ENCODE measurements at places on chromosomes 7 and 10.

GRCh38 chr7:106281127-106281526 is 3.7 kb downstream of the NAMPT start:
- no peak for DNase-seq
- H3K4me1 ChIP-seq: peaks cover 61% of the 10 kb centered on the region
- no peak overlapping the region for H3K4me3 ChIP-seq
- peak overlapping the region; percentile 98 for H3K27ac ChIP-seq
- no peaks in the 10 kb centered on the region for H3K27me3 ChIP-seq
- no peaks in the 10 kb centered on the region for H3K36me3 ChIP-seq

DNA sequence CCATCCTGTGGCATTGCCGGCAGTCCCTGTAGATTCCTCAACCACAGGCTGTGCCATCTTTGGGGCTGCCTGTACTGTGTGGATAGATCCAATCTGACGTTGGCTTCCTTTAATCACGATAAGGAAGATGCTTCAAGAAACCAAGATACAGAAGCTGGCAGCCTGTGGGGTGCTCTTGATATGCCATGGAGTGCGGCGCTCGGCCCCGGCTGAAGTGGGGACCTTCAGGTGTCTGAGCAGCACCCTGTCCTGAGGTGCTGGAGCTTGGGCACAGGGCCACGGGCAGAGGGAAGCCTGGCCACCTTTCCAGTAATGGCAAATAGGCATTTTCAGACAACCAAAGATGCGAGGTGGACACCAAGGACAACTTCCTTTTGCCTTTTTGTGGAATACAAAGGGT is 139.5 kb downstream of the ACTR3B start:
- DNase-seq: no peak
- no peak overlapping the region for H3K27ac ChIP-seq
- no peaks in the 10 kb centered on the region for H3K4me1 ChIP-seq
- H3K27me3 ChIP-seq: peaks cover 2% of the 10 kb centered on the region

DNA sequence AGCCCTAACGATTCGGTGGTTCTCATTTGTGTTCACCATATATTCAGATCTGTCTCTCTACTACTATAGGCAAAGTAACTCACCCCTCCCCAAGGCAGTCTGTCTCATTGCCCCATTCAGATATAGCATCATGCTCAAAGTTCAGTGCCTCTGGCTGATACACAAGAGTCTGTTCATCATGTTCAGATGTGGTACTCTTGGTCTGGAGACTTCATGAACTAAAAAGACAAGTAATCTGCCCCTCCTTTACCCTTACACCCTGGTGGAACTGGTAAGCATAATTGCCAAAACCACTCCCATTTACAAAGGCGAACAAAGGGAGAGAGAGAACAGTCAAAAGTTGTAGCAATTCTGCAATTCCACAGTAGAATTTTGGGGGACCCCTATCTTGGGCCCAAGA is 29.9 kb downstream of the UMAD1 start:
- H3K27ac ChIP-seq: no peak overlapping the region
- no peak for DNase-seq
- no peaks in the 10 kb centered on the region for H3K36me3 ChIP-seq
- H3K4me1 ChIP-seq: no peaks in the 10 kb centered on the region
- no peak overlapping the region for H3K4me3 ChIP-seq
- H3K27me3 ChIP-seq: no peaks in the 10 kb centered on the region

GRCh38 chr10:15515202-15515601 is 144.1 kb upstream of the FAM171A1 start:
- no peaks in the 10 kb centered on the region for H3K27me3 ChIP-seq
- no peaks in the 10 kb centered on the region for H3K36me3 ChIP-seq
- no peak overlapping the region for H3K4me3 ChIP-seq
- H3K27ac ChIP-seq: no peak overlapping the region
- peak; percentile 58 for DNase-seq
- H3K4me1 ChIP-seq: no peaks in the 10 kb centered on the region

DNA sequence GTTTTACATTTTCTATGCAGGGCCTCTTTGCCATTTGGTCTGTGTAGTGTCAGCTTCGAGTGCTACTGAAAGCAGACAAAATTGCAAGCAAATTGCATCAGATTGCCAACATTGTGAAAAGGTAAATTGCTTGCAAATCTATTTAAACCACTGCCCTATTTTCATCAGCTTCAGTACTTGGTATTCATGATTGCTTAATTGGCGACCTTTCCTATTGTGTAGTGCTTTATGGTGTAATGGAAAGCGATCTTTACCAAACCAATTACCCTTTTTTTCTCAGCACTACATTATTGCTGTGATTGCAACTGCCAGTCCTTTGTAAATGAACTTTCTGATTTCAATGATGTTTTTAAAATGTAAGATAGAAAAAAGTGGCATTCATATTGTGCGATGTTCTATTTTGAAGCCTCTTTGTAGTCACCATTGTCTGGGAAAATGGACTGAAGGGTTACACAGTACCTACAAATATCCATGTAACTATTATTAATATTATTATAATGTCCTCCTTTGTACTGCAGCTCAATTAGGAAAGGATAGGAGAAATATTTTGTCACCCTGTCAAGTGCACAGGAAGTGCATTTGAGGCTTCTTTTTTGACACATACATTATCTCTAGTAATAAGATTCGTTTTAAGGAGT is 177.7 kb upstream of the SP8 start:
- H3K27me3 ChIP-seq: no peaks in the 10 kb centered on the region
- no peak overlapping the region for H3K4me3 ChIP-seq
- no peaks in the 10 kb centered on the region for H3K4me1 ChIP-seq
- H3K27ac ChIP-seq: no peak overlapping the region
- no peaks in the 10 kb centered on the region for H3K36me3 ChIP-seq
- DNase-seq: no peak

GRCh38 chr10:31374146-31374696 is 55.2 kb downstream of the ZEB1 start:
- peaks cover 26% of the 10 kb centered on the region for H3K4me1 ChIP-seq
- H3K36me3 ChIP-seq: no peaks in the 10 kb centered on the region
- H3K27ac ChIP-seq: no peak overlapping the region
- no peaks in the 10 kb centered on the region for H3K27me3 ChIP-seq

- peak overlapping the region; percentile 55 for H3K4me3 ChIP-seq
- no peaks in the 10 kb centered on the region for H3K27me3 ChIP-seq
- no peak overlapping the region for H3K27ac ChIP-seq
- peaks cover 15% of the 10 kb centered on the region for H3K4me1 ChIP-seq
- no peaks in the 10 kb centered on the region for H3K36me3 ChIP-seq
- DNase-seq: no peak
Measured at GRCh38 chr10:129962872-129963640, 1.0 kb downstream of the EBF3 start.

GRCh38 chr7:7883394-7883793 is 85.2 kb upstream of the GLCCI1 start:
- H3K4me3 ChIP-seq: no peak overlapping the region
- no peaks in the 10 kb centered on the region for H3K4me1 ChIP-seq
- no peak for DNase-seq
- H3K36me3 ChIP-seq: no peaks in the 10 kb centered on the region
- H3K27me3 ChIP-seq: no peaks in the 10 kb centered on the region
- no peak overlapping the region for H3K27ac ChIP-seq

GRCh38 chr10:100007231-100008141 is 2.3 kb downstream of the DNMBP start:
- H3K27me3 ChIP-seq: no peaks in the 10 kb centered on the region
- H3K27ac ChIP-seq: peak overlapping the region; percentile 90
- no peaks in the 10 kb centered on the region for H3K36me3 ChIP-seq
- no peak for DNase-seq

- no peaks in the 10 kb centered on the region for H3K27me3 ChIP-seq
- no peak overlapping the region for H3K4me3 ChIP-seq
- no peak for DNase-seq
- no peaks in the 10 kb centered on the region for H3K4me1 ChIP-seq
- H3K36me3 ChIP-seq: no peaks in the 10 kb centered on the region
- H3K27ac ChIP-seq: no peak overlapping the region
Measured at GRCh38 chr10:88136712-88137111, 273.3 kb downstream of the PTEN start.
